Bronchial epithelial cell (primary cell): ENCODE measurements at places on chromosomes 7 and 10.

GRCh38 chr7:126040114-126041045, 1110.8 kb upstream of the POT1 start:
- no peak for DNase-seq

DNA sequence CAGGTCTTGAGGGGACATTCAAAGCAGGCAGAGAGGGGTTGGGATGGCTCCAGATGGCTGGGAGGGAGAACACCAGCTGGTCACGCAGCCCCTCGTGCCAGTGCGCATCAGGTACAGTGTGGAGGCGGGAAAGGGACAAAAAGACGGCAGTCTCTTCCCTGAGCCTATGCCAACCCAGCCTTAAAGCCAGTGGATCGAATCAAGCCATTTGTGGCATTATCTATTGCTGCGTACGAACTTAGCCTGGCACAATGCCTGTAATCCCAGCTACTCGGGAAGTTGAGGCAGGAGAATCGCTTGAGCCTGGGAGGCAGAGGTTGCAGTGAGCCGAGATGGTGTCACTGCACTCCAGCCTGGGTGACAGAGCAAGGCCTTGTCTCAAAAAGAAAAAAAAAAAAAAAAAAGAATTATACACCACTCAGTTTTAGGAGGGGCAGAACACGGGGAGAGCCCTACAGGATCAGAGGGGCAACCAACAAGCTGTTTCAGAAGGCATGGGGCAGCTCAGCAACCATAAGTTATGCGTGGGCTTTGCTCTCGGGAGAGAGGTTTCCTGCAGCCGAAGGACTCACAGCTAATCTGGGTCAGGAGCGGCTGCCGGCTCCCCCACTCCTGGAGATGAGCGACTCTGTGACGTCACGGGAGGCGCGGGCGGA, 356 bp upstream of the NDUFB2 start:
- peak; percentile 72 for DNase-seq

DNA sequence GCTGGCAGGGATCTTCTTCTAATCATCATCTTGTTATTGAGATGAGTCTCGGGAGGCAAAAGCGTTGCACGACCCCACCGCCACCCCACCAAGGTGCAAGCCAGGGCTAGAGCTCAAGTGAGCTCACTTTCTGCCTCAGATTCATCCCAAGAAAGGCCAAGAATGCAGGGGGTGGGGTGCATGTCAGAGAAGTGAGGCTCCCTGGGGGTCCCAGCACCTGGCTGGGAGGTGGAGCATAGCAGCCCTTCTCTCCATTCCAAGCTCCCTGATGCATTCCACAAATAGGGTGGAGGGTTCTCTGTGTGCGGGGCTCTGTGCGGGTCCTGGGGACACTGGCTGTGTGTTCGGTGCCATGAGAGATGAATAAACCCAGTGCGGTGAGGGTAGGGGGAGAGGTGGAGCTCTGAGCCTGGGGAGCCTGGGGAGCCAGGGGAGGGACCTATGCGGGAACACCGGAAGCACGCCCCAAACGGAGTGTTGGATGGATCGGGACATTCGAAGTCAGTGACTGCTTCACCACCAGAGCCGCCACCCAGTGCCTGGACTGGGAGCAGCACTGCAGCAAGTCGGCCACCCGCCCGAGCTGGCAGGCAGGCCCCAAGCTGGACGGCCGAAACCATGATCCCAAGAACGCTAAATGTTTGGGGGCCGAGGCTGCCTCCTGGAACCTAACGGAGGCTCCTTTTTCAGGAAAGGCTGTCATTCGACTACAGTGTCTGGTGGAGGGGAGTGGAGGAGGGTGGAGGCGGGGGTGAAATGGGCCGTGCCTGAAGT, 17.9 kb upstream of the HMX3 start:
- DNase-seq = no peak

- DNase-seq = peak; percentile 22
These were observed 142.6 kb upstream of the CAV2 start for GRCh38 chr7:116356979-116357378.

GRCh38 chr10:118595598-118596425, at the start of gene PRLHR:
PRLHR (minus strand) TSS chr10:118595648; CDS start chr10:118595244, 404 bp downstream.
- DNase-seq = no peak
